ENCODE measurements at places on chromosomes 1 and 21.

GRCh38 chr1:15953791-15954241 is 22.1 kb downstream of the ZBTB17 start:
- no peak for DNase-seq

DNA sequence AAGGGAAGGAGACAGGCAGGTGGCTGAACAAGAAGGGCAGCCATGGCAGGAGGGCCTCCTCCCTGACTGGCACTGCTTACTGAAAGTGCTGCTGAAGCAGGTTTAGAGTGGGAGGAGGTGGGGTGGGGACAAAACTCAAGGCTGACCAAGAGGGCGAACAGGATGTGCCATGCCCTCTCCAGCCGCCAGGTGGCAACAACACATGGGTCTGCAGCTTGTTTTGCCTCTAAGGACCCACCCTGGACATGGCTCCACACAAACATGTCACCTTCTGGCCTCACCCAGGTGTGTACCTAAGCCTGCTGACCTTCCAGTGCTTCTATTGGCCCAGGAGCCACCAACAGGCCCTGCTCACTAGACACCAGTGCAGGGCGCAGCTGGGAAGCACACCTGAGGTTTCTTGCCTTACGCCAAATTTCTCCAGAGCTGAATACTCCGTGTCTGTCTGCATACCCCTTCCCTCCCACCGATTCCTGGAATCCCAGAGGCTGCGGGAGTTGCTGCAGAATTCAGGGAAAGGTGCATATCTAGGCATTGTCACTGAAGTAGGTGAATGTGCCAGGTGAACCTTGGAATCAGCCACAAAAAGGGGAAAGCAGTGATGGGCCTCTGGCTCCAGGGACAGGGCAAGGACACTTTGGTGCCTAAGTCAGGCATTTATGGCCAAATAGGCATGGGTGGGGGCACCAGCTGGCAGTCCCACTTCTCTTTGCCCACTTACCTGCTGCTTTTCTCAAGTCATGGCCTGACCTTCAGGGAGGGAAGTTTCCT is 5.3 kb downstream of the PSRC1 start:
- DNase-seq: peak; percentile 96

GRCh38 chr1:176609556-176610408 is 146.8 kb downstream of the PAPPA2 start:
- peak; percentile 49 for DNase-seq

DNA sequence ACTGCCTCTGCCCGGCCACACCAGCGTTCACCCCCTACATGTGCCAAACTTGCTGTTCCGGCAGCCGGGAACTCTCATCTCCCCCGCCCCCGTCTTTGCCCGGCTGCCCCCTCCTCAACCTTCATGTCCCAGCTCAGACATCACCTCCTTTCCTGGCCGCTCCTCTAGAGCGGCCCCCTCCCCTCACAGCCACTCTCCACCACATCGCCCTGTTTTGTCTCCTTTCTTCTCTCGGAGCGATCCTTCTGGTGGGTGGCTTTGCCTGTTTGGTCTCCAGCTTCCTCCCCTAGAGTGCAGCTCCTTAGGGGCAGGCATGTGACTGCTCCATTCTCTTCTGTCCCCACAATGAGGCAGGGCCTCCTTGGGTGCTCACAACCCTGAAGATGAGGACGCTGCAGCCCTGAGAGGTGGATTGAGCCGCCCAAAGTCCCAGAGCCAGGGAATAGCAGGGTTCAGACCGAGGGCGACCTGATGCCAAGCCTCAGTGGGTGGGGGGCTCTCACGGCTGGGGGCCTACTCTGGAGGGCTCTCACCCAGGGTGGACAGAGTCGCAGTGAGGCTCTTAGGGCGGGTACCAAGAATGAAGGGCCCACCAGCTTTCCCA is 44.9 kb upstream of the ECE1 start:
- no peak for DNase-seq

- no peak for DNase-seq
Measured at GRCh38 chr1:209743145-209743482, 12.7 kb upstream of the TRAF3IP3 start.

- no peak for DNase-seq
Measured at GRCh38 chr1:100528871-100529270, 9.1 kb upstream of the GPR88 start.

DNA sequence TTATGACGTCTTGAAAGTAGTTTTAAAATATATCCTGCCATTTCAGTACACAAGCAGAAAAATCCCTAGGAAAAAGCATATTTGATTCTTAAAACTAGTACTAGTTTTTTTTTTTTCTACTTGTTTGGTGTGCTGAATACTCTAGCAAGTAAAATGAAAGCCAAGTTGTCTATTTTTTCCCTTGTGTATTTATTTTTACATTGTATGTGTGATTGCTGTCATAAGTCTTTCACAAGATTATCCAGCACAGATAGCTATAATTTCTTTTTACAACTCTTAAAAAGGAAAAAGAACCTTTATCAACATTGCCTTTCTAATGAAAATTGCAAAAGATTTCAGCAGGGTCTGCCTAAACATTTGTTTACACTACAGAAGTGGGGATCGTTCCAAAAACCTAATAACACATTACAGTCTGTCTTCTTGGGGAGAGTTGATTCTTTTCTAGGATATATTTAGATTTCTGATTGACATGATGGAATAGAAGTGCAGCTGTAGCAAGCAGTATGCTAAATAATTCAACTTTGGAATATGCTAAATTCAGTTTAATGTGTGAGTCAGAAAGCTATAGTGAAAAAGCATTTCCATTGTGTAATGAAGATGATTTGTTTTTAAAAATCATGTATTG is 2.5 kb downstream of the DR1 start:
- DNase-seq: no peak

DNA sequence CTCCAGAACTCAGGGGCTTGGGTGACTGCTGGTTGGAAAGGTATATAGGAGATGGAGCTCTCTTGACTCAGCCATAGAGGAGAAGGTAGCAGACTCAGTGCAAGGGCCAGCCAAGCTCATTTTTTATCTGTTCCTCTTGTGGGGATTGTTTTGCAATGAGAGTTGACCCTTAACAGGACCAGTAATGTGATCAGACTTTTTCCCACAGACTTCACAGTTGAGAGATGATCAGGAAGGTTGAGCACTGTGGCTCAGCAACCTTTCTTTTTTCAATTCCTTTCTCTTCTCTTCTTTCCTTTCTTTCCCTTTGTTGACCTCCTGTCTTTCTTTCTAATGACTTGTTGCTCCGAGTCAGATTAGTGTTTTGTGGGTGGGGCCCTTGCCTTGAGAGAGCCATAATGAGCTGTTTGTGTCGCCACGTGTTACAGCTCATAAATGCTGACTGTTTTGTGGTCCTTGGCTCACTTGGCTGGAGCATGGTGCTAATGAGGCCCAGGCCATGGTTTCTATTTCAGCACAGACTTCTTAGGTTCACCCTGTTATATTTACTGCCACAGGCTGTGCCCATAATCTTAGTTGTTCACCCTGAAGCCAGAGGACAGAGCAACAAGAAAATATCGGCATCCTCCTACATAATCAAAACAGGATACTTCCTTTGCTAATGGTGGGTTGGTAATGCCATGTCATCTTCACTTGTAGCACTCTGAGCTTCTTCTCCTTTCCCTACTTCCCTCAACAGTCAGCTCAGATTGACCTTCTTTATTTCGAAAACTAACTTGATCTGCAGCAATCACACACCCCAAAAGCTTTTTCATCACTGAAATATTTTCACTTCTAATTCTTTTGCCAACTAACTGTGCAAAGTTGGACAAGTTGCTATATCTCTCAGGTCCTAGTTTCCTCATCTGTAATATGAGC is 13.9 kb downstream of the ADAM30 start:
- no peak for DNase-seq

GRCh38 chr1:109874445-109874844 is 36.2 kb upstream of the CSF1 start:
- DNase-seq: no peak

DNA sequence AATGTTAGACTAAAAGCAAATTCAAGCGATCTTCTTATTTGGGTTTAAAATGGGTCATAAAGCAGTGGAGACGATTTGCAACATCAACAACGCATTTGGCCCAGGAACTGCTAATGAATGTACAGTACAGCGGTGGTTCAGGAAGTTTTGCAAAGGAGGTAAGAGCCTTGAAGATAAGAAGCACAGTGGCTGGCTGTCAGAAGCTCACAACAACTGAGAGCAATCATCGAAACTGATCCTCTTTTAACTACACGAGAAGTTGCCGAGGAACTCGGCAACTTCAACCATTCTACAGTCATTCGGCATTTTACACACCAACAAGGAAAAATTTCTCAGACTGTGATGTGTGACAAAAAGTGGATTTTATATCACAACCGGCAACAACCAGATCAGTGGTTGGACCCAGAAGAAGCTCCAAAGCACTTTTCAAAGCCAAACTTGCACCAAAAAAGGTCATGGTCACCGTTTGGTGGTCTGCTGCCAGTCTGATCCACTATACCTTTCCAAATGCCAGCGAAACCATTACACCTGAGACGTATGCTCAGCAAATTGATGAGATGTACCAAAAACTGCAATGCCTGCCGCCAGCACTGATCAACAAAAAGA is 47.9 kb downstream of the ASH1L start:
- DNase-seq: no peak

DNA sequence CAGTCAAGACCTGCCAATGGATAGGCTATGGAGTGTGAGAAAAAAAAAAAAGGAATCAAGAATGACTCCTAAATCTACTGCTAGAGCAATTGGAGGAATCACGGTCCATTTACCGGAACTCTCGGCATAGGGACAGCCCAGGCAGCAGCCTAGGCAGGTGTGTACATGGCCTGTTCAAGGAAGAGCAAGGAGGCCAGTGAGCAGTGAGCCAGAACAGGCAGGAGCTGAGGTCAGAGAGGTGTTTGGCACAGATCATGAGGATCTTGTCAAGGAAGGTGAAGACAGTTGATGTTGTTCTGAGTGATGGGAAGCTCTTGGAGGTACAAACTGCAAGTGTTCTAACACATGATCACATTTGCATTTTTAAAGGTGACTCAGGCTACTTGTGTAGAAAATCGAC is 40.6 kb upstream of the HHAT start:
- no peak for DNase-seq

DNA sequence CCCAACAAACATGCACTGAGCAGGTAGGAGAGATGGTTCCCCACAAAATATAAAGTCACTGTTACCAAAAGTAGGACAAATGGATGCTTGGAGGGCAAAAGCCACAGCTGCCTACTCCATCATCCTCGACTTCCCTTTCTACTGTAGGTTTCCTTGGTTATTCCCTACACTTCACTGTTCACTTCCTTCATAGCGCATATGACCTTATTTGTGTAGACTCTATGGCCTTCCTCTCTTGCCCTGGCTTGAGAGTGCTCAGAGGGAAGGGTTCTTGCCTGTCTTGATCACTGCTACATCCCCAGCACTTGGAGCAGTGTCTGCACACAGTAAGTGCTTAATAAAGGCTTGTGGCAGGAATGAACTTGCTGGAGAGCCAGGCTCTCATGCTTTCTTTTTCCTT is 14.6 kb upstream of the TRNP1 start:
- DNase-seq: no peak

GRCh38 chr1:240496941-240497340 is 115.0 kb downstream of the GREM2 start:
- DNase-seq: no peak

GRCh38 chr1:221735999-221736398 is 5.9 kb downstream of the DUSP10 start:
- no peak for DNase-seq

DNA sequence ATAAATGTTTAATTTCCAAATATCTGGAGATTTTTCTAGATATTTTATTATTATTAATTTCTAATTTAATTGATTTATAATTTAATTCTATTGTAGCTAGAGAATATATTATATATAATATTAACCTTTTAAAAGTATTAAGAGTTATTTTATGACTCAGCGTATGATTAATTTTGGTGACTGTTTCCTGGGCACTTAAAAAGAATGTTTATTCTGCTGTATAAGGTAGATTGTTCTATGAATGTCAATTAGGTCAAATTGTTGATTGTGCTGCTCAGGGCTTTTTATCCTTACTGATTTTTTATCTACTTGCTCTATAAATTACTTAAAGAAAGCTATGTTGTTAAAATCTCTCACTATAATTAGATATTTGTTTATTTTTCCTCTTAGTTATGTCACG is 20.1 kb upstream of the GJA8 start:
- no peak for DNase-seq

DNA sequence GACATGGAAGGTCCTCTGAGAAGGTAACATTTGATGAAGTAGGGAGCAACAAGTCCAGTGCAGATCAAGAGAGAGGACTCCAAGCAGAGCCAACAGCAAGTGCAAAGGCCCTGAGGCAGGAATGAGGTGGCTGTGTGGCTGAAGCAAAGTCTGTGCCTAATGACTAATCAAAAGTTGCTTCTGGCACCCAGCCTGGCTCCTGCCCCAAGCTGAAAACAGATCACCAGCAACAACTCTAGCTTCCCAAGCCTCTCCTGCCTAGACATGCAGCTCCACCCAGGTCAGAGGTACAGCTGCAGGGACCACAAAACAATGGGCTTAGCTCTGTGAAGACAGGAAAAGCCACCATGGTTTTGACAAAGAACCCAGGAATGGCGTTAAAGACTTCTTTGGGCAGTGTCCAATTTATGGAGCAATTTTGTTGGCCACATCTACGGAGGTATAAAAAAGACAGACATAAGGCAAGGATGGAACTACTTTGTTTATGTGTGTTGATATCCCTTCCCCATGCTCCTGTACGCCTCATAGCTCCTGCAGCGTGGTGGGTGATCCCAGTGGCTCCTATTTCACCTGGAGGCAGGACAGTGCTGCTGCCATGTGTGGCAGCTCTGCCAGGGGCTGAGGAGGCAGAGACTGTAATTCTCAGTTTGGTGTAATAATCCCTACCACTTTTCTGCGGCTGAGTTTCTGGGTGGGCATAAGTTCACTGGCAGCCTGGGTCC is 26.4 kb upstream of the IGSF3 start:
- no peak for DNase-seq

- DNase-seq: no peak
Measured at GRCh38 chr1:185895208-185895900, 161.2 kb downstream of the HMCN1 start.

- no peak for DNase-seq
Measured at GRCh38 chr1:157087030-157087429, 12.6 kb downstream of the ETV3L start.

DNA sequence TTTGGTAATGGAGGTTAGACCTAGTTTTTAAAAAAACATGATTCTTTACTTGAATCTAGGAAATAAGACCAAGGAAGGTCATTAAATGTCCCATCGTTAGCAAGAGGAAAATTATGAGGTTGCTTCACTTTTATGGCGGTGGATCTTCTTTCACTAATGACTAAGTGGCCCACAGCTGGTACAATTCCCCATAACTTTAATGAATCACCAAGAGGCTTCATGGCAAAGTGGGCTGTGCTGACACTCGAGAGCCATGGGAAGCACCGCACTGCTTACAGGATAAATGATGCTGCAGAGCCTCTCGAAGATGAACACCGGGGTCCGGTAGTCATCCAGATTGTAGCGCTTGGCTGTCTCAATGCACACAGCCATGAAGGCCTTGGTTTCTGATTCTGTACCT is 108.8 kb downstream of the UBR4 start:
- no peak for DNase-seq

DNA sequence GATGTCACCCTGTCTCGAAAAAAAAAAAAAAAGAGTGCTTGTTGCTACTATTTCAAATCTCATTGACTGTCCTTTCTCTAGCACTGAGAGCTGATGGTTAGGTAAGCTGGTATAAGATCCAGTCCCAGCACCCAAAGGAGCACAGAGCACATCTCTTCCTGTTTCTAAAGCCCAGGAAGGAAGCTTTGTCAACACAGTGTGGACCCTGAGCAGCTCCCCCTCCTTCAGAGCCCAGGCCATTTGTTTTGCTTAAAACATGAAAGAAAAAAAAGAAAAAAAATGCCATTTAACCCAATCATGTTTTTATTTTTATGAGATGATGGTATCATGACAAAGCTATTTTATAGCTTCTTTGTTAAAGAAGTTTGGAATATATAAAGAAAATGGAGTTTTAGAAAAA is 184.1 kb upstream of the DUSP10 start:
- no peak for DNase-seq
